ENCODE measurements at places on chromosomes 6 and 20.

DNA sequence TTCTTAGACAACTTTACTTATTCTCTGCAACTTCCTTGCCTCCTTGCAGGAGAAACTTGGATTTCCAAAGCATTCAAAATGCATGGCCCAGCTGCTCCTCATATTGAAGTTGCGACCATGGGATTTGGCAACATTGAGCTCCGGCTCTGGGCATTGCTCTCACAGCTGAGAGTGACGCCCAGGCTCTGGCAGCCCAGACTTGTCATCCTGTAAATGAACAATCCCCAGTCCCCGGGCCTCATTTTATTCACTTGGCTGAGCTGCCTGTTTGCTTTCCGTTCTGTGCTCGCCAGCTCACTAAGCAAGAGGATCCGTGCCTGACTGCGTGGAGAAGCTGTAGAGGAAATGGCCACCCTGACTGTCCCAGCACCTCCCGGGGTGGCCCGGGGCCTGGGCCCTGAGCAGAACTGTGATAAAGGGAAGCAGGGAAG is 119.5 kb upstream of the CD93 start:
- DNase-seq: peak; percentile 51

GRCh38 chr20:650954-651353 is 2.0 kb downstream of the SRXN1 start:
- DNase-seq: no peak

GRCh38 chr6:89992818-89993217 is 98.5 kb downstream of the GJA10 start:
- DNase-seq: no peak

GRCh38 chr6:27138837-27139755 is 108.4 kb upstream of the PRSS16 start:
- no peak for DNase-seq

GRCh38 chr20:1959156-1959555 is 34.7 kb downstream of the PDYN start:
- DNase-seq: no peak

GRCh38 chr6:75963569-75963968 is 108.9 kb downstream of the IMPG1 start:
- no peak for DNase-seq

GRCh38 chr6:96235927-96236326 is 220.2 kb downstream of the FUT9 start:
- no peak for DNase-seq

GRCh38 chr6:139028215-139028657 is 309 bp upstream of the ABRACL start:
- no peak for DNase-seq

- DNase-seq: no peak
Observed at GRCh38 chr6:125107896-125108295, 45.7 kb upstream of the TPD52L1 start.

GRCh38 chr20:13930281-13930680 is 60.1 kb downstream of the SEL1L2 start:
- no peak for DNase-seq

- no peak for DNase-seq
Observed at GRCh38 chr6:1735239-1735803, 125.6 kb downstream of the FOXC1 start.

- DNase-seq: no peak
Observed at GRCh38 chr6:87164004-87164403, 8.6 kb downstream of the ZNF292 start.

GRCh38 chr20:47818996-47819609 is 33.8 kb upstream of the SULF2 start:
- DNase-seq: no peak

DNA sequence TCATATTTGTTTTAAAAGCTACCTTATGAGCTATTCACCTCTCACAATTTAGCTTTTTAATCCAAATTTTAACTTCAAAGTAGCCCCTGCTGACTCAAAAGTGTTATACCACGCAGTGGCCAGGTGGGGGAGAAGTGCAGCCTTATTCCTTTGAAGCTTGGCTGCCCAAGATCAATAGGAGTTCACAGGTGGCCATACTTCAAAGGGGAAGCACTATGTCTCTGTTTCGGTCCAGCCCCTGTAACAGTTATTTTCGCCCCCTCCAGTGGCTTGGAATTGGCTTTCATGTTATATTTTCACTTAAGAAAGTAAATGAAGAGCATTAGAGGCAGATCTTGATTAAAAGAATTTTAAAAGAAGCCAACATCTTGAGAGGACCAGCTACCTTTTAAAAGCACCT is 608.4 kb downstream of the EPHA7 start:
- peak; percentile 55 for DNase-seq

GRCh38 chr6:158086504-158087223 is 81.4 kb downstream of the SERAC1 start:
- DNase-seq: no peak

DNA sequence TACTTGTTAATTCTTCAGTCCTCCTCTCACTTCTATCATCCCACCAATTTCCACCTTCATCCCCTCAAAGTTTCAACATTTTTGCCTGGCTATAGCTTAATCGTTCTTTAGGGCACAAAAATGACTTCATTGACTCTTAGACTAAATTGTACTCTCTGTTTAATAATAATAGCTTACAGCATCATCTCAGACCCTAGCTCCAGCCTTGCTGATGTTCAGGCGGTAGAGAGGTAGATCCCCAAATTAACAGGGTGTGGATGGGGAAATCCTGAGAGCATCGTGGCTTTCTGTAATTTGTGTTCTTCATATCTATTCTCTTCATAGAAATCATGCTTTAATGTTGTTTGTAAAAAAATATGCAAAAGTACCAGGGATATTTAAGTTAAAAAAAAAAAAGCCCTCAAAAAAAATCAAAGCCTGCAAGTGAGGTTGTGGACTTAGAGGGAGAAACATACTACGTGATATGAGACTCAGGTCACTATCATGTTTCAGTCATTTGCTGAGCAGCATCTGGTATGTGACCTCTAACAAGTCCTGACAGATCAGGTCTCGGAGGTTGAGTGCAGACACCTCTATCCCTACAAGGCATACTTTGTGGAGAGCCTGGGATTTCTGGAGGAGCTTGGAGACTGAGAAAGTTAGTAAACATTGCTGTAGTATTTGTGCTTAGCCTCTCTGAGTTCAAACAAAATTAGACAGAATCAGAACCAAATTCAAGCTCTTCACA is 1063.3 kb upstream of the CITED2 start:
- no peak for DNase-seq

GRCh38 chr6:54784011-54784410 is 62.6 kb upstream of the FAM83B start:
- no peak for DNase-seq

- DNase-seq: no peak
Observed at GRCh38 chr6:5455142-5455541, 193.8 kb downstream of the FARS2 start.

DNA sequence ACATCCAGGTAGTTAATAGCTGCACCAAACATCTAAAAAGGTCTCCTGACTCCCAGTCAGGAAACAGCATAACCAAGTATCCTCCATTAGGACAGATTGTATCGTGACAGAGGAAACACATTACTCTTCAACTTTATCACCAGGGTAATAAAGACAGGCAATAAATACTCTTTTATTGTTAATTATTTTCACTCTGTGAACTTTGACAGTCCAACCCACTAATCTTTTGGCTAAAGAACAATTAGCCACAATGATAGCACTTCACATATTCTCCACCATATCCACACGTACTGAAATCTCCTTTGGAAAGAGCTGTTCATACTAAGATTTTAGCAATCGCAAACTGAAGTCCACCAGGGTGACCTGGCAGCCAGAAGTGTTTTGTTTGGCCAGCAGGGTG is 46.4 kb downstream of the ARHGAP18 start:
- DNase-seq: no peak
